ENCODE measurements at places on chromosomes 6 and 20. TPM values are rescaled to one million over a fixed set of nuclear protein-coding genes. Genes with fewer than 3 reads are reported as not detected.

The C6orf15 gene
- not detected for total RNA-seq

The PRSS35 gene
- total RNA-seq: 0.65 TPM

The MAP7 gene
- total RNA-seq: 0.90 TPM

The CDH4 gene
- 0.54 TPM for total RNA-seq

The SMPDL3A gene
- total RNA-seq: 7.4 TPM

The NOL7 gene
- 50.7 TPM for total RNA-seq

The CCNC gene
- 54.4 TPM for total RNA-seq

The POPDC3 gene
- not detected for total RNA-seq

The SOBP gene
- 5.2 TPM for total RNA-seq

The USP49 gene
- 0.36 TPM for total RNA-seq

The FOXC1 gene
- 7.0 TPM for total RNA-seq

The RRAGD gene
- total RNA-seq: 0.49 TPM

The PRND gene
- 0.81 TPM for total RNA-seq

The SNAP25 gene
- not detected for total RNA-seq

The GABRR2 gene
- not detected for total RNA-seq

The TINAG gene
- not detected for total RNA-seq

The HLA-DRB5 gene
- total RNA-seq: not detected

The C2 gene
- total RNA-seq: 2.2 TPM

The RIPK1 gene
- total RNA-seq: 13.4 TPM

The MC3R gene
- not detected for total RNA-seq

The PCK1 gene
- not detected for total RNA-seq

The PNPLA1 gene
- total RNA-seq: 0.49 TPM

The ZBTB9 gene
- 3.1 TPM for total RNA-seq

The COL21A1 gene
- total RNA-seq: 31.8 TPM

The GMPR gene
- 2.6 TPM for total RNA-seq

Measured in cardiac atrium fibroblast (primary cell).